ENCODE measurements at places on chromosomes 16 and 17. TPM values are rescaled to one million over a fixed set of nuclear protein-coding genes. Genes with fewer than 3 reads are reported as not detected.

TP53TG3C gene
- total RNA-seq = not detected

C17orf113 gene
- total RNA-seq = 0.25 TPM

LRRC37A3 gene
- 2.5 TPM for total RNA-seq

UTP18 gene
- total RNA-seq = 22.3 TPM

TLCD3B gene
- not detected for total RNA-seq

CACNG3 gene
- not detected for total RNA-seq

OR3A2 gene
- total RNA-seq = not detected

Measured in dermis microvascular lymphatic vessel endothelial cell (primary cell).